CD8-positive, alpha-beta memory T cell (primary cell): ENCODE measurements at places on chromosomes 3 and 15. TPM values are rescaled to one million over a fixed set of nuclear protein-coding genes. Genes with fewer than 3 reads are reported as not detected.

CLSTN2 gene
- total RNA-seq = not detected

SLC49A4 gene
- 2.3 TPM for total RNA-seq

CLDN1 gene
- total RNA-seq = not detected

AGBL1 gene
- total RNA-seq = not detected

COL7A1 gene
- total RNA-seq = 0.59 TPM

ADGRG7 gene
- not detected for total RNA-seq

PDZRN3 gene
- not detected for total RNA-seq

GPR62 gene
- total RNA-seq = not detected
